ENCODE measurements at places on chromosomes 2 and 18. TPM values are rescaled to one million over a fixed set of nuclear protein-coding genes. Genes with fewer than 3 reads are reported as not detected.

Gene SLC9A4
- total RNA-seq, result 0.06 TPM

Gene RAMP1
- 10.5 TPM for total RNA-seq

Gene MSTN
- total RNA-seq, result 0.46 TPM

Gene C1QL2
- not detected for total RNA-seq

GRCh38 chr2:160156665-160157064 is 43.4 kb downstream of the ITGB6 start:
- H3K36me3 ChIP-seq, result peaks cover 2% of the 10 kb centered on the region
- no peak overlapping the region for H3K27ac ChIP-seq
- no peaks in the 10 kb centered on the region for H3K27me3 ChIP-seq
- no peak for DNase-seq
- no peak overlapping the region for H3K4me3 ChIP-seq

Gene C2orf78
- total RNA-seq, result not detected

Gene VWA3B
- total RNA-seq, result 29.2 TPM

Gene EGR4
- total RNA-seq, result not detected

Gene E2F6
- total RNA-seq, result 12.7 TPM

Gene RAX
- total RNA-seq, result not detected

Gene ACSL3
- 67.5 TPM for total RNA-seq

- peak; percentile 9 for DNase-seq
- no peak overlapping the region for H3K27ac ChIP-seq
- H3K36me3 ChIP-seq, result no peaks in the 10 kb centered on the region
- H3K4me1 ChIP-seq, result no peaks in the 10 kb centered on the region
- H3K27me3 ChIP-seq, result no peaks in the 10 kb centered on the region
Measured at GRCh38 chr2:56474412-56475158, 290.8 kb downstream of the CCDC85A start.

Gene IL36A
- total RNA-seq, result not detected

GRCh38 chr18:21327101-21327500 is 85.1 kb downstream of the GREB1L start:
- no peaks in the 10 kb centered on the region for H3K27me3 ChIP-seq
- H3K4me1 ChIP-seq, result no peaks in the 10 kb centered on the region
- no peak overlapping the region for H3K27ac ChIP-seq
- no peak overlapping the region for H3K4me3 ChIP-seq
- no peaks in the 10 kb centered on the region for H3K36me3 ChIP-seq
- no peak for DNase-seq

Gene ARID5A
- total RNA-seq, result 12.5 TPM

GRCh38 chr2:236743039-236743920 is 173.7 kb downstream of the ACKR3 start:
- H3K4me3 ChIP-seq, result no peak overlapping the region
- H3K4me1 ChIP-seq, result no peaks in the 10 kb centered on the region
- peak; percentile 77 for DNase-seq
- no peak overlapping the region for H3K27ac ChIP-seq
- no peaks in the 10 kb centered on the region for H3K36me3 ChIP-seq
- H3K27me3 ChIP-seq, result no peaks in the 10 kb centered on the region

DNA sequence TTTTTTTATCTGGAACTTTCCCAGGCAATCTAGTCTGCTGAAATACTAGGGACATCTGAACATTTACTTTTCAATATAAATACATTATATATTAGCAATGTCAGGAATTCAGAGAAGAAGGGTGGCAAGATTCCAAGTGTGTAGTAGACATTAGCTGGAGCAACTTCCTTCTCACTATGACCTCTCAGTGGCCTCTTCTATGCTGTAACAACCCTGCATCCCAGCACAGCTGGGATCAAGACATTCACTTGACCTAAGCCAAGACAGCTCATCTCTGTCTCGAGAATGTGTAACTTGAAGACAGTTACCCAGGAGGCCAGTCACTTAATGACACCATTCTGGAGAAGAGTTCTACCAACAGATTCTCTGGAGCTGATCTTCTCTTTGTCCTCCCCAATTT is 61.7 kb upstream of the RALBP1 start:
- no peaks in the 10 kb centered on the region for H3K36me3 ChIP-seq
- peak; percentile 88 for DNase-seq
- peaks cover 2% of the 10 kb centered on the region for H3K4me1 ChIP-seq
- H3K27me3 ChIP-seq, result no peaks in the 10 kb centered on the region
- H3K27ac ChIP-seq, result no peak overlapping the region

Gene OR6B2
- total RNA-seq, result not detected

- H3K4me3 ChIP-seq, result no peak overlapping the region
- DNase-seq, result no peak
- H3K27ac ChIP-seq, result no peak overlapping the region
- peaks cover 7% of the 10 kb centered on the region for H3K4me1 ChIP-seq
Measured at GRCh38 chr2:68825866-68826265, 45.3 kb downstream of the BMP10 start.

DNA sequence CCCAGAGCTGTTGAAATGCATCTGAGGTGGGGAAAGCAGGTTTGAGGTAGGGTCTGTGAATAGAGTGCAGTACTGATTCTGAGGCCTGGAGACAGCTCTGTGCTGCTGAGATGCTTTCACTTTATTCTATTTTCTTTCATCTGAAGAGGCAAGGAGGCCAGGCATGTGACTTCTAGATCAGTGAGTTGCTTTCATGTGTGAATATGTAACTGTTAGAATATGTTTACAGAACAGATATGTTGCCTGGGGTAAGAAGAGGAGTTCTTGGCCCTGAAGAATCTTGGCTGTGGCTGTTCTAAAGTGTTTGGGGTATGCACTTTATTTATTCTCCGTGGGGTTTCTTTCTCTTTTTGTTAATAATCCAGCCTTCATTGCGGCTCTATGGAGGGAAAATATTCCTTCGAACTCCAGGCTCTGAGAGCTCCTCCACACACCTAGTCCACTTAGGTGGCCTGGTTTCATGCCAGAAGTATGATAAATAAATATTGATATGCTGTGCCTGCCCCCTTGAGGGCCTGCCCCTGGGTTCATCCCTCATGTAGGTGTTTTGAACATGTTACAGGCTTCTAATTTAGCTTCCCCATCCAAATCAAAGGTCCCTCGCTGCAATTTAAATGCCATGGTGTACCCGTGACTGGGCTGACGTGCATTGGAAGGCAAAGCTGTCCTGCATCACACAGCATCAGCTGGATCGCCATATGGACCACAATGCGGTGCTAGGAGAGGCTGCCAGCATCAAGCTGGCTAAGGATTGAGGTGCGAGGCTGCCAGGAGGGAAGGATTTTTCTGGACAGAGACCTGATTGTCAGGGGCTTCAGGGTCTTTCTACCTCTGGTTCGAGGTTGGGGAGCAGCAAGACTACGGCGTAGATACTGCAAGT is 102.9 kb downstream of the PRKCE start:
- H3K4me1 ChIP-seq, result peaks cover 24% of the 10 kb centered on the region
- no peaks in the 10 kb centered on the region for H3K27me3 ChIP-seq
- H3K27ac ChIP-seq, result no peak overlapping the region
- DNase-seq, result peak; percentile 67
- H3K36me3 ChIP-seq, result no peaks in the 10 kb centered on the region

DNA sequence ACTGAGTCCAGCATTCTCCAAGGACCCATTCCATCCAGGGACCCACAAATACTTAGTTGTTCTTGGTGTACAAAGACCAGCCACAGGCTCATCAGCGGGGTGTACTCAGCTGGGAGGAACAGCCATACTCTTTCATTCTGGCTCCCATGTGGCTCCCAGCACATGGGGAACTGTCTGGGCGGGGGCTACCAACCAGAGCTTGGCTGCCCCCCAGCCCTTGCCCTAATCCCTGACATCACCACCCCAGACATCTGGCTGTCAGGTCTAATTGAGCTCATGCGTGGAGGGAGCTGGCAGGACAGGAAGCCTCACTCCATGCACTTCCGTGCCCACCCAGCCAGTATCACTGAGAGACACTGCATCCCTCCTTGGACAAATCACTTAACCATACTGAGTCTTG is 283.6 kb downstream of the DYSF start:
- no peaks in the 10 kb centered on the region for H3K4me1 ChIP-seq
- H3K27me3 ChIP-seq, result no peaks in the 10 kb centered on the region
- no peaks in the 10 kb centered on the region for H3K36me3 ChIP-seq
- H3K4me3 ChIP-seq, result no peak overlapping the region

GRCh38 chr18:25467226-25467987 is 115.4 kb upstream of the ZNF521 start:
- H3K27ac ChIP-seq, result peak overlapping the region; percentile 70
- no peaks in the 10 kb centered on the region for H3K36me3 ChIP-seq
- no peaks in the 10 kb centered on the region for H3K4me1 ChIP-seq
- peak; percentile 23 for DNase-seq
- H3K4me3 ChIP-seq, result no peak overlapping the region

Gene KLHL29
- 2.7 TPM for total RNA-seq

- DNase-seq, result no peak
- no peaks in the 10 kb centered on the region for H3K27me3 ChIP-seq
- H3K4me3 ChIP-seq, result no peak overlapping the region
- no peaks in the 10 kb centered on the region for H3K36me3 ChIP-seq
- H3K4me1 ChIP-seq, result no peaks in the 10 kb centered on the region
Measured at GRCh38 chr18:59927246-59927825, 27.5 kb downstream of the PMAIP1 start.

GRCh38 chr2:53527056-53527455 is 240.5 kb upstream of the CHAC2 start:
- no peak overlapping the region for H3K27ac ChIP-seq
- H3K4me1 ChIP-seq, result no peaks in the 10 kb centered on the region
- no peak for DNase-seq
- no peaks in the 10 kb centered on the region for H3K36me3 ChIP-seq
- H3K4me3 ChIP-seq, result no peak overlapping the region

Data from lung (tissue), 17 donors.